Progenitor cell of endocrine pancreas (in vitro differentiated cells): ENCODE measurements at places on chromosomes 12 and 14. TPM values are rescaled to one million over a fixed set of nuclear protein-coding genes. Genes with fewer than 3 reads are reported as not detected.

- H3K27ac ChIP-seq = no peak overlapping the region
- H3K27me3 ChIP-seq = peaks cover 72% of the 10 kb centered on the region
- DNase-seq = no peak
- H3K4me1 ChIP-seq = peaks cover 2% of the 10 kb centered on the region
These were observed 3.6 kb downstream of the VDR start for GRCh38 chr12:47901063-47901717.

- DNase-seq = no peak
- peak overlapping the region; percentile 76 for H3K27ac ChIP-seq
- no peak overlapping the region for H3K4me3 ChIP-seq
- H3K27me3 ChIP-seq = no peaks in the 10 kb centered on the region
- H3K4me1 ChIP-seq = peaks cover 17% of the 10 kb centered on the region
- H3K36me3 ChIP-seq = peaks cover 4% of the 10 kb centered on the region
These were observed 105.4 kb downstream of the ITPR2 start for GRCh38 chr12:26727482-26728204.

INSM2 gene
- 0.10 TPM in 1 of 2 replicates, not detected in the other for total RNA-seq

DNA sequence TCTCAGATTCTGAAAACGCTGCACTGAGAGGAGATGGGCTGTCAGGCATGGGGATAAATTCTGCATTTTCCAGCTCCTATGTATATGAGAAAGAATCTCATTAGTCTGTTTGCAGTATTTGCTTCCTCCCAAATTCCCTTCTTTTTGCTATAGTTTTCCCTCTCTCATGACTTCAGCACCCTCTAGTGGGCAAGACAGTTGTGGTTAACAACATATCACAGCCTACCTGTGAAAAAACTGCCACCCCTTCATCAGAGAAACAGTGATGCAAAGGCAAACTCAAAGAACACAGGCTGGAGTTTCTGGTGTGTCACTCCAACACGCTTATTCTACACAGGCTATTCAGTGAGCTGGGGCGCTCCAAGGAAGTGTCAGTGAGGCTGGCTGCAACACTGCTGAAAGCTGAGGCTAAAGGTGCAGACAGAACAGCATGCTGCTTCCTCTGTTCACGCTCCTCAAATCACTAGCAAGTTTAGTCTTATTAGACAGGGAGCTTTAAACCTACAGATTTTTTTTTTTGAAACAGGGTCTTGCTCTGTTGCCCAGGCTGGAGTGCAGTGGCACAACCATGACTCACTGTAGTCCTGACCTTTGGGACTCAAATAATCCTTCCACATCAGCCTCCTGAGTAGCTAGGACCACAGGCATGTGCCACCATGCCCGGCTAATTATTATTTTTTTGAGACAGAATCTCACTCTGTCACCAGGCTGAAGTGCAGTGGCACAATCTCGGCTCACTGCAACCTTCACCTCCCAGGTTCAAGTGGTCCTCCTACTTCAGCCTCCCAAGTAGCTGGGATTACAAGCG lies 19.3 kb downstream of the ZC2HC1C start:
- peak; percentile 37 for DNase-seq
- no peak overlapping the region for H3K4me3 ChIP-seq
- no peaks in the 10 kb centered on the region for H3K4me1 ChIP-seq
- peaks cover 24% of the 10 kb centered on the region for H3K36me3 ChIP-seq
- no peak overlapping the region for H3K27ac ChIP-seq
- H3K27me3 ChIP-seq = no peaks in the 10 kb centered on the region
